ENCODE measurements at places on chromosomes 4 and X. TPM values are rescaled to one million over a fixed set of nuclear protein-coding genes. Genes with fewer than 3 reads are reported as not detected.

- no peak for DNase-seq
Measured at GRCh38 chrX:9647431-9647830, 118.2 kb downstream of the GPR143 start.

The FREM3 gene
- not detected for total RNA-seq

The DCLK2 gene
- not detected for total RNA-seq

The NXF2B gene
- not detected for total RNA-seq
